Panc1 (cell line): ENCODE measurements at places on chromosomes 5 and 9.

DNA sequence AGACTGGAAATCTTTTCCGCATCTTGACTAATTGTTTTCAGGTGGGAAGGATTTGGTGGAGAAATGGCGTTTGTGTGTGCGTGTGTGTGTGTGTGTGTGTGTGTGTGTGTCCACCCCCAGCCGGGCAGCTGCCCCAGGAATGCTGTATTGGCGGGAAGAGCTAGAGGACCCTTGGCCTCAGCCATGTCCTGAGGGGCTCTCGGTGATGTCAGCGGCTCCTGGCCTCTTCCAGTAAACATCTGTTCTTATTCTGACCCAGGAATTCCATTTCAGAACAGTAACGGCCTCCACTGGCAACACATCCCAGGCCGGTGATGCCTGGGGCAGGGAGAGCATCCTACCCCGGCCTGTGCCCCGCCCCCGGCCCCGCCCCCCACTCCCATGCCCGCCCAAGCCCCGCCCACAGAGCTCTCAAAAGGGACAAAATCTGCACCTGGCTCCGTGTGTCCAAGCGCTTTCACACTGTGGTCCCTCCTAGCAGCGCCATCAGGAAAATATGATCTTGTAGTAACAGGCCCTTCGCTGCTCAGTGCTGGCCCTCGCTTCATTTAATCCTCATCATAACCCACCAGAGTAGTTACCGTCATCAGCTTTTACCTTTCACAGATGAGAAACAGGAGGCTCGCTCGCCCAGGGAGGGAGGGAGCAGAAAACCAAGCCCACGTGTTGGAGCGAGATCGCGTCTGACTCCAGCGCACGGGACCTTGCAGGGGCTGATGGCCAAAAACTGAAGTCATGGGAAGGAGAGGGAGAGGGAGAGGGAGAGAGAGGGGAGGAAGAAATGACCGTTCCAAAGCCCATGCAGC is 18.9 kb downstream of the ADAMTS2 start:
- DNase-seq, result no peak

- no peak for DNase-seq
Observed at GRCh38 chr9:19386502-19387044, 6.5 kb upstream of the RPS6 start.

- no peak for DNase-seq
Observed at GRCh38 chr5:11903614-11904264, 507 bp downstream of the CTNND2 start.

DNA sequence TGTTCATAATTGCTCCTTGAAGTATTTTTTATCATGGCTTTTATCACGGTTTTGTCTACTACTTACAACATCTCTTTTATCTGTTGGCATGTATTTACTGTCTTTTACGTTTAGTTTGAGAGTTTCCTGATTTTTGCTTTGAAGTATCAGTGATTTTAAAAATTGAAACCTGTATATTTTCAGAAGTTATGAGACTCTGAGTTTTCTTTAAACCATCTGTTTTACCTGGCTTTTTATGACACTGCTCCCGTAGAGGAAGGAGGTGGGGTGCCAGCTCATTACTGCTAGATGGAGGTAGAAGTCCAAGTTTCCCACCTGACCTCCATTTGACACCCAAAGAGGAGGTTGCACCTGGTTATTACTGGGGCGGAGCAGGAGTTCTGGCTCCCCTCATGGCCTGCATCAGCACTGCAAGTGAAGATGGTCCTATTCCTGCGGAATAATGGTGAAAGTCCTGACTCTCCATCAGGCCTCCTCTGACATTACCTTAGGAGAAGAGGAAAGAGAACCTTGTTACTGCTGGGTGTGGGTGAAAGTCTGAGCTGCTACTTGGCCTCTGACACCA is 10.0 kb upstream of the ZNF131 start:
- DNase-seq, result no peak

DNA sequence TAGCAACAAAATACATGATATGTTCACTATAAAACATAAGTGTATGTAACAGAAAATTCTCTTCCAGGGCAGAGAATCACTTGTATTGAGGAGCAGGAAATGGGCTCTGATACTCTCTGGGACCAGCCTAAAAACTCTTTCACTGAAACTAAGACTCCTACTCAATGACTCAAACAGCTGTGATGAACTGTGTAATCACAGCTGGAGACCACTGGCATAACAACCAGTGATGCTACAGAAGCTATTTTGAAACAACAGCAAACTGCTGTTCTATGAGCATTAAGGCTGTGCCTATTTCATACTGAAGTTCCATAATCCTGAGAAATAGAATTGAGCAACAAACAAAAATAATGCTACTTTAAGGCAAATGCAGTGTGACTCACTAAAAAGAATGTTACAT is 594.0 kb downstream of the HINT1 start:
- no peak for DNase-seq

GRCh38 chr5:88269222-88269771 is 652 bp upstream of the TMEM161B start:
- DNase-seq, result no peak

DNA sequence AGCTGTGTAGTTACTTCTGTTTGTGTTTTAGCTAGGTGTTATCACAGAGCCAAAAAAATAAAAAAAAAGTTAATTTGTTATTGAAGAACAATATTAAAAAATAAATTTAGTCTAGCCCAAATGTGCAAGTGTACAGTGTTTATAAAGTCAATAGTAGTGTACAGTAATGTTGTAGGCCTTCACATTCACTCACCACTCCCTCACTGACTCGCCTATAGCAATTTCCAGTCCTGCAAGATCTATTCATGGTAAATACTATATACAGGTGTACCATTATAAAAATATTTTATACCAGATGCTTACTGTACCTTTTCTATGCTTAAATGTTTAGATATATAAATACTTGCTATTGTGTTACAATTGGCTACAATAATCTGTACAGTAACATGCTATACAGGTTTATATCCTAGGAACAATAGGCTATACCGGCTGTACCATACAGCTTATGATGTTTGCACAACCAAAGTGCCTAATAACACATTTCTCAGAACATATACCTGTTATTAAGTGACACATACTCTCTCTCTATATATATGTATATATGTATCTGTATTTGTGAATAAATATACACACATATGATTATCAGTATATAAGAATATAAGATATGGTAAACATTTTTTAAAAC is 341.4 kb upstream of the EDIL3 start:
- DNase-seq, result no peak

DNA sequence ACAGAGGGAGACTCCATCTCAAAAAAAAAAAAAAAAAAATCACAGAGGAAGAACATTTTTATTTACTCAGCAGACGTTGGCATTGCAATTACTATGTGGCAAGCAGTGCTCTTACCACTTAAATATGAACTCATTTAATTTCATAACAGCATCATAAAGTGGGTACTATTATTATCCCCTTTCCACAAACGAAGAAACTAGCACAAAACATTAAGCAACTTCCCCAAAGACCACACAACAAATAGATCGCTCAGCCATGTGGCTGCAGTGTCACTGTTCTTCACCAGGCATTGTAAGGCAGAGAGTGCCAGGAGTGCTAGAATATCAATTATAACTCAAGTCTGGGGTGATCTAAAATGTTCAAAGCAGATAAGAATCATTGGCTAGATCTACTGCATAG is 69.8 kb upstream of the PLPP6 start:
- no peak for DNase-seq

DNA sequence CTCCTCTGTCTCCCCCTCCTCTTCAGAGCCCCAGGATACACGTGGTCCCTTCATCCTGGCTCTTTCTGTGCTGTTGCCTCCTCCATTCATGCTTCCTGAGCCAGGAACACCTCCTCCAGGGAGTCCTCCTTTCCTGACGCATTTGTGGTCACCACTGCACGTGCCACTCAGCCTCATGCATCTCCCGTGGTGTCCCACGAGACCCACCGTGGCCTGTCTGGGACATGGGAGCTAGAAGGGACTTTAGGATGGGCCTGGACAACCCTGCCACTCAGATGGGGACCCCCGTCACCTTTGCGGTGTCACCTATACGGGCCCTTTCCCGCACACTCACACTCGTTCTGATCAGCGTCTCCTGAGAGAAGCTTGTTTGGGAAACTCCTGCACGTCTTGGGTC is 6.7 kb downstream of the GLIPR2 start:
- DNase-seq, result no peak

- no peak for DNase-seq
Observed at GRCh38 chr9:36729906-36730305, 157.2 kb downstream of the MELK start.

- no peak for DNase-seq
Observed at GRCh38 chr9:101356619-101357018, 28.2 kb downstream of the BAAT start.

DNA sequence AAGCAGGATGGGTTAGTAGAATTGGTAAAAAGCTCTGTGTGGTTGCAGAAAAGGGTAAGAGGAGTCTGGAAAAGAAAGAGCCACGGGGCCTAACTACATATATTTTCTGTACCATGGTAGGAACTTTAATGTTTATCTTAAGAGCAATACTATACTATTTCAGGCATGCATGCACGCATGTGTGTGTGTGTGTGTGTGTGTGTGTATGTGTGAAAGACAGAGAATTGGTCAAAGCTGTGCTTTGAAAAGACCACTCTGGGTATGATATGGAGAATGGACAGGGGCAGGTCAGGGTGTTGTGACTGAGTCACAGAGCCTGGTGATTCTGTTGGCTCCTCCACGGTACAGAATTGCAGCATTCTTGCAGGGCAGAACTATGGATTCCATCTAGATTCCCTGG is 339.3 kb downstream of the SLIT3 start:
- DNase-seq, result no peak

DNA sequence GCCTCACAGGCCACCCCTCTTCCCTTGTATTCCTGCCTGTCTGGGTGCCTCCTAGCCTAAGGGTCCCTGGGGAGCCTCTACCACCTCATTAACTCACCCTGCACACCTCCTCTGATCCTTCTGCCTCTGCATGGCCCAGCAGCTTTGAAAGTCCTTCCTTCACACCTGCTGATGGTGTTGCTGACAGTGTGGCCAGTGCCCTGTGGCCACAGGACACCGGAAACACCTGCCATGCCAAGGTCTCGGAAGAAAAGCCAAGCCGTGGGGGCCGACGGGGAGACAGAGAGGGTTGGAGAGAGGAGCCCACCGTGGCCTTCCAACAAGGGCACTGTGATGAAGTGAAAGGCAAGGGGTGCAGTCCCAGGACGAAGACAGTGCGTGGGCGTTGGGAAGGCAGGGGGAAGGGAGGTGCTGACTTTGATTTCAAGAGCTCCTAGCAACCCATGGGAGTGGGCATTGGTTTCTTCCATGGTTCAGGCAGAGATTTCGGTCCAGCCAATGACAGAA is 4.1 kb downstream of the BTNL9 start:
- no peak for DNase-seq

- DNase-seq, result no peak
Observed at GRCh38 chr9:38037981-38038306, 31.1 kb downstream of the SHB start.

DNA sequence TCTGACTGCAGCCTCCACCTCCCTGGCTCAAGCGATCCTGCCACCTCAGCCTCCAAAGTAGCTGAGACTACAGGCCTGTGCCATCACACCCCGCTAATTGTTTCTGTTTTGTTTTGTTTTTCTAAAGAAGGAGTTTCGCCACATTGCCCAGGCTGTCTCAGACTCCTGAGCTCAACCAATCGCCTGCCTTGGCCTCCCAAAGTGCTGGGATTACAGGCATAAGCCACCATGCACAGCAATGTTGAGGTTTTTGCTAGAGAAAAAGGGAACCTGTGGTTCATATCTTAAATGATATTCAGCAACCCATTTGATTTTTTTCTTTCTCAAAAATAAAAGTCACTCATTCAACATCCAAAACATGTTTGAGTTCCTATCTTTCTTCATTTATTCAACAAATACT is 20.4 kb upstream of the DELE1 start:
- DNase-seq, result no peak

DNA sequence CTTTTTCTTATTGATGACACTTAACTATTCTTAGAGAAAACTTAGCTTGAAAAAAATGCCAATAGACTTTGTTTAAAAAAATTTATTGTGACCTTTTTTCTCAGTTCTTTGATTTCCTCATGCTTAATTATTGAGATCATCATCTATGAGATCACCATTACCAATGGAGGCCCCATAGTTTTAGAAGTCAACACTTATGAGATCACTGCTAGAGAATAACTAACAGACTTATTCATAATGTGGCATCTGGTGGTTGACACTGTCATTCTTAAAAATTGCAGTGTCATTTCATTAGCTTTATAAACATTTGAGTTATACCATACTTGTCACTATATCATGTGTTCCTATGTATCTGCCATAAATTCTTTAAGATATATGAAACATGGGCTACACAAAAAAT is 14.9 kb upstream of the FEM1C start:
- DNase-seq, result no peak

GRCh38 chr5:32964261-32964660 is 253.1 kb downstream of the NPR3 start:
- no peak for DNase-seq

DNA sequence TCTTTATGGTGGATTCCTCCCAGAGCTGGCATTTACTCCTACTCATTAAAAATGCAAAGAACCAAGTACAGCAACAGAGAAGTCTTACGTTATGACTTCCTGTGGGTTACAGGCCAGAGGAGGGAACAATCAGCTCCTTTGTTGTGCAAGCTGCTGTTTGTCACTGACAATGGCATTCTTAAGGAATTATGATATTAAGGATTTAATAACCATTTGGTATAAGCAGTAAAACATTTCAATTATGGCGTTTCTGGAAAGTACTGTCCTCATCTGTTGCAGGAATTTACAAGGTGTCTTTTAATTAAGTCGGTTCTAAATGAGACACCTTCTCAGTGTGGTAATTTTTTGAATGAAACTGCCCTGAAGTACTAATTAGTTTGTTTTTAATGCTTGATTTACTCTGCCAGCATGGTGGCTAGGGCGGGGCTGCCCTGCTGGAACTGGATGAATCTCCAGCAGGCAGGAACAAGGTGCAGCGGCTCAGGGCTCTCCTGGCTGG is 49.1 kb upstream of the VDAC1 start:
- no peak for DNase-seq

GRCh38 chr9:88915916-88916315 is 75.4 kb upstream of the S1PR3 start:
- no peak for DNase-seq

- no peak for DNase-seq
Observed at GRCh38 chr5:61289241-61289640, 42.8 kb upstream of the ZSWIM6 start.

DNA sequence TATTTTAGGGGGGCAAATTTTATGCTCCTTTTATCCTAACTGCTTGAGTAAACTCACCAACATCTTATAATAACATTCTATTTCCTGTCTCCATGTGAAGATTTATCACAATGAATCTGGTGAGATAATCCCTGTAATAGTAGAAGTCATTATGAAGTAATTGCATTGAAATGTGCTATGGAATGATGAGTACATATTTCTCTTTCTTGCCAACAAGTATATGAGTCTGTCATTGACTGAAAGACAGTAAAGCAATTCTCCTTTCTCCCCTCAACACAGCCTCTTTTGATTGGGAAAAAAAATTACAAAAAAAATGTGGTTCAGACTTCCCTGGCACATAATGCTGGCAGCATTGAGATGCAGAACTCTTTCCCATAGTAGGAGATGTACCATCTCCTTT is 459.2 kb upstream of the RGMB start:
- peak; percentile 60 for DNase-seq
